ENCODE measurements at places on chromosomes 5 and 9.
A peak's percentile ranks its signal among the peaks of the same experiment; 100 is the strongest.

- DNase-seq, result peak; percentile 86
Measured at GRCh38 chr5:10595672-10596309, 31.9 kb downstream of the ANKRD33B start.

- DNase-seq, result no peak
Measured at GRCh38 chr9:2190939-2191608, 175.9 kb downstream of the SMARCA2 start.

DNA sequence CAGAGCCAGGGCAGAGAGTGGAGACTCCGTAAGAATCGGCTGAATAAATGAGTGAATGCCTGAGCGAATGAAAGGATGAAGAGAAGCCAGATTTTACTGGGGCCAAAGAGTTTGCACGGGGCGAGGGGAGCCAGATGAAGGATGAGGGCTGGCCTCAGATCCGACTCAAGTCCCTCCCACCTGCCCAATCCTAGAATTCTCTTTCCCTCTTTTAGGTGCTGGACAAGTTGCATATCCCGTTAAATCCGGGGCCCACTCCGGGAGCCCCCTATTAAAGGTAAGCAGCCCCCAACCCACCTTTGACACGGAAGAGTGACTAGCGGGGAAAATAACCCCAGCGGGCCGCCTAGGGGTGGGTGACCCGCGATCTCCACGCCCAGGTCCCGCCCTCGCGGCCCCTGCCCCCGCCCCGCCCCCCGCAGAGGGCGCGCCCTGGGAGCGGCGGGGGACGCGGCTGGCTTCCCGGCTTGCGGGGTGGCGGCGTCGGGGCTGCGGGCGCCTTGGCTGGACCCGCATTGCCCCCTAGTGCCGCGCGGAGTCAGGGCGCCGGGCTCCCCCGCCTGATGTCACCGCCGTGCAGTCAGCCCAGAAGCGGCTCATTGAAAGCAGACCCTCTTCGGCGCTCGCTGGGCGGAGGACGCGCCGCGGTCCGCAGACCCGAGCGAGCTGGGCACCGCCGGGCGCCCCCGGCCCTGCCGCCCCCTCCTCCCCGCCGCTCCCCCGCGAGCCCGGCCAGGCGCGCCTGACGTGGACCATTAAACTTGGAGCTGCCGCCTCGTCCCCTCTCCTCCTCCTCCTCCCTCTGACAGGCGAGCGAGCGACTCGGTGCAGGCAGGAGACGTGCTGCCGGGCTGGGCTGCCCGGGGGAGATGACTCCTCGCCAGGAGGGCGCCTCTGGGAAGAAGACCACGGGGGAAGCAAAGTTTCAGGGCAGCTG is at the start of gene ADRA1B:
Gene ADRA1B, plus strand, starts transcription at position 579 of the 937 bp plus-strand sequence. CDS start 424 bp downstream, outside the sequence.
- peak; percentile 78 for DNase-seq

GRCh38 chr5:56837381-56837780 is 22.0 kb downstream of the MAP3K1 start:
- no peak for DNase-seq

GRCh38 chr5:102099766-102100331 is 196.2 kb downstream of the SLCO4C1 start:
- no peak for DNase-seq

DNA sequence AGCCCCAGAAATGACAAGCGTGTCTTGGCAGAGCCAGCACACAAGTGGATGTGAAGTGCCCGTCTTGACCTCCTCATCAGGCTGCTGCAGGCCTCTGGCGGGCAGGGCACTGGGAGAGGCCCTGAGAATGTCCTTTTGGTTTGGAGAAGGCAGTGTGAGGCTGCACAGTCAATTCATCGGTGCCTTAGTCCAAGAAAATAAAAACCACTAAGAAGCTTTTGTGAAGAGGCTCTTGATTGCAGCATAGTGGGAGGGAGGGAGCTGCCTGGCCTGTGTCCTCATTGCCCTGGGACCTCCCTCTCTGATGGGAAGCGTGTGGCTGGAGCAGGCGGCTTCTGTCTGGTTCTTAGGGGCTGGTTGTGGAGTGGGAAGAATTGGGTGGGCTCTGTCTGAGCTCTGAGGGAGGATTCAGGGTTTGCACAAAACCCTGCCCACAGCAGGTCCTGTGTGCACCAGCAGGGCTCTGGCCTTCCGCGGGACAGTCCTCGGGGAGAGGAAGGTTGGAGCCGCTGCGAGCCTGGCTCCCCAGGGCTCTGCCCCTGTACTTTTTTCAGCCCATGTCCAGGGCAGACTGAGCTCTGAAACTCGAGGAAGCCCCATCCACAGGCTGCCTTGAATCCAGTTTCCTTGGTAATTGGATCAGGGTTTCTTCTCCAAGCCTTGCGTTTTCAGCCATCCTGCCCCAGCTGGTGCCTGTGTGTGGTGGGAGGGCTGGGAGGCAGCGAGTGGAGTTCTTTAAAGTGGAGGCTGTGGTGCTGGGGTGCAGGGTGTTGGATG is 1.1 kb downstream of the HRCT1 start:
- no peak for DNase-seq

DNA sequence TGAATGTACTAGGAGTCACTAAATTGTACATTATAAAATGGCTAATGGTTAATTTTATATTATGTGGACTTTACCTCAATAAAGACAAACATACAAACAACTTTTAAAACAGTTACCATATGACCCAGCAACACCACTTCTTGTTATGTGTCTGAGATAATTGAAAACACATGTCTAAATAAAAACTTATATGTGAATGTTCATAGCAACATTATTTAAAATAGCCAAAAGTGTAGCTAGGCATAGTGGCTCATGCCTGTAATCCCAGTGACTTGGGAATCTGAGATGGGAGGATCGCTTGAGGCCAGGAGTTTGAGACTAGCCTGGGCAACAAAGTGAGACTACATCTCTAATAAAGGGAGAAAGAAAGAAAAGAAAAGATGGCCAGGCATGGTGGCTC is 22.9 kb downstream of the SLC35A4 start:
- DNase-seq, result no peak

DNA sequence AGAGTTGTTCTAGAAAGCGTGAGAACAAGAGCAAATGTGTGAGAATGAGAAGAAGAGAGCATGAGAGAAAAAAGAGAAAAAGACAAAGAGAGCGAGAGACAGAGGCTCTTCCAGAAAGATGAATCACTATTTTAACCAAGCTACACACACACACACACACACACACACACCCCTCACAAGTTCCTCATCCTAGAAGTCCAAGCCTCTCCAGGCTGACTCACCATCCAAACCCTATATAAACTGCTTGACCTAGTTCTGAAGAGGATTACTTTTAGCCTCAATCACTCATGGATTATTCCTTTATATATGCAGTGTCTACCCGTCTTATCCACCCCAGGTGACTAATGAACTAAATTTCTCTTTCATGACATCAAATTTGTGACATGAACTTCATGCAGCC is 37.6 kb downstream of the C9orf57 start:
- DNase-seq, result peak; percentile 61

DNA sequence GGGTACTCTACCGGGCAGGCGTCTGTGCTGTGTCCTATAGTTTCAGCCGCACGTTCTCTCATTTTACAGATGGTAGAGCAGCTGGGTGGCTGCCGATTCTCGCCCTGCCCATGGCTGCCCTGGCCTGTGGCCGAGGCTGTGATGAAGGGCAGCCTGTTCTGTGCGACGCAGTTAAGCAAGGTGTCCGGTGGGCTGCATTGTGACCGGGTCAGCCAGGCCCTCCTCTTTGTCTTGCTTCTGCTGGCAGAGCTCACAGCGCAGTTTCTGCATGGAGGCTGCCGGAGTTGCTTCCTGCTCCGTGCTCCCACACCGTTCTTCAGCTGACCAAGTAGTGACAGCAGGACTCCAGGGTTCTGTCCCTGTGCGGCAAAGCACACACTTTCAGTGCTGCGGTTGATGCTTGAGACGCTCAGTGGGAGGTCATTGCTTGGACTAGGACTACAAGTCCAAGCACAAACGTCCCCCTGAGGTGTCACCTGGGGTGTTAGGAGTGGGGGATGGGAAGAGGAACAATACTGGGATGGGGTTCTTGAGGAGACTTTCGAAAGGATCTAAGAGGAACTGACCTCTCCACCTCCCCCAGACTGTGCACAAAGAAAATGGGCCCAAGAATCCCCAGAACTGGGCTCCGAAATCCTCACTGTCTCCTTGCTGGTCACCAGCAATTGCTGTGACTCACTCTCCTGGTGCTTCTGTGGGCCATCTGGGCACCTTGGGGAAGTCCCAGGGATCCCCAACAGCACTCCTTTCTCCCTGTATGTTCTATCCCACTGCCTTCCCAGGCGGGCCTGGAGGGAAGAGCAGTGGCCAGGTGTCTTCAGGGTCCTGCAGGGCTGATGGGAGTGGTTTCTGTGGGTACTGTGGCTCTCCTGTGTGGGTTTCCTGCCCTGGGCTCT is 58.2 kb downstream of the GADD45G start:
- no peak for DNase-seq

DNA sequence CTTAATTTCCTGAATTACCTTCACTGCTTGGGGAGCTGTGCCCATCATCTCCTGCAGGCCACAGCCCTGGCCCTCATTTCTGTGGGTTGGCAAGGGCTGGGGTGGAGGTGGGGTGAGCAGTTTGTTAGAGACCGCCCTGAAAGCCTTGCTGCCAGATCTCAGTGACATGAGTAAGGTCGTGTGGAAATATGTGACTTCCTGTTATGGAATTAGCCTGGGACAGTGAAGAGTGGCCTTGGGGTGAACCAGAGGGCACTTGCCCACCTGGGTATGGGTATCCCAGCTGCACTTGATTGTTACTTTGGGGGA is 2.5 kb upstream of the HNRNPAB start:
- no peak for DNase-seq

DNA sequence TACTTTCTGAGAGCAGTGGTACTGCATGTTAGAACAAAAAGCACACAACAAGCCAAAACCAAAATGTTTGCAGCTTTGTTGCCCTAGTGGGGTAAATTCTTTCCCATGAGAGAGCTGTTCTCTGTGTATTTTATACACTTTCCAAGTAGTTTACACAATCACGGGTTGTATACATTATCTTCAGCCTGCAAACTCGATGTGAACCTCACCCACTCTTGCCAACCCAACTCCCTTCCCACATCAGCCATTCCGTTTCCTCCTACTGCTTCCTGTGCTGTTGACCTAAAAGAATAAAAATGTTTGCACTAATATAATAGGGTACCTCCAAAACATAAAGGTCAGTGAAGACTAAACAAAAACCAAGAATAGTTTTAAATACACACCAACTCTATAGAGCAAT is 47.0 kb downstream of the IQGAP2 start:
- DNase-seq, result no peak

- DNase-seq, result no peak
Measured at GRCh38 chr5:133384903-133385302, 227.4 kb downstream of the FSTL4 start.

GRCh38 chr5:125536095-125536494 is 789.7 kb upstream of the ZNF608 start:
- no peak for DNase-seq

- peak; percentile 76 for DNase-seq
Measured at GRCh38 chr9:120894321-120895148, 17.5 kb upstream of the PHF19 start.

DNA sequence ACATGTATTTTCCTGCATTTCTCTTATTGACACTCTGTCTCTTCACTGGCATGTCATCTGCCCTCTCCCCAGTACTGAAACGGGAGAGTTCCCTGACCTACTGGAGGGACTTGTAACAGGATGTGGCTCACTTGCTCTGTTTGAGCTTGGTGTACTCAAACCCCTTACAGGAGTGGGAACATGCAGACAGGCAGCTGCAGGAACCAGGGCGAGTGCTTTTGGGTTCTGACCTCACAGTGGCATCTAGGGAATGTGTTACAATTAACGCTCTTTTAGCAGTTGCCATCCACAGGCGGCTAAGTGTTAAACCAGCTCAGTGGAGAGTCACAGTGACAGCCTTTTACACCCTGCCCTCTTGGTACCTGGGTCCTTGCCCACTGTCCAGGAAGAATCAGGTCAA is 300.3 kb upstream of the GRAMD2B start:
- DNase-seq, result peak; percentile 22

GRCh38 chr5:113490317-113490716 is 2.1 kb upstream of the MCC start:
- no peak for DNase-seq

GRCh38 chr5:116557669-116558271 is 16.9 kb downstream of the SEMA6A start:
- DNase-seq, result peak; percentile 38

DNA sequence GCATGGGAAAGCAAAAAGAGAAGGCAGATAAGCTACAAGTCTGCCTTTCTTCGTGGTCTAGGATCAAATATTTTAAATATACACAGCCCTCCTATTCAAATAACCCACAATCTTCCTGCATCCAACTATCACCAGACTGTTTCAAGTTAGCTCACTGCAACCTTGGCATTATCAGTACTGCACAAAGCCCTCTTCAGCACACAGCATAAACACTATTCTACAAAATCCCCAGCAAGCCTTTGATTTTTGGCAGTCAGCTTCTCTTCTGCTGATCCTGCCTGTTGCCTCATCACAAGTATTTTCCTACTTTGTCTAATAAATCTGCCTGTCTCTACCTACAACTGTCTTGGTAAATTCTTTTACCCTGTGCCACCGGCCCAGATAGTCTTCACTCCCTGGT is 142.9 kb downstream of the COX7C start:
- DNase-seq, result no peak

GRCh38 chr5:172533058-172533398 is 78.7 kb upstream of the SH3PXD2B start:
- no peak for DNase-seq

DNA sequence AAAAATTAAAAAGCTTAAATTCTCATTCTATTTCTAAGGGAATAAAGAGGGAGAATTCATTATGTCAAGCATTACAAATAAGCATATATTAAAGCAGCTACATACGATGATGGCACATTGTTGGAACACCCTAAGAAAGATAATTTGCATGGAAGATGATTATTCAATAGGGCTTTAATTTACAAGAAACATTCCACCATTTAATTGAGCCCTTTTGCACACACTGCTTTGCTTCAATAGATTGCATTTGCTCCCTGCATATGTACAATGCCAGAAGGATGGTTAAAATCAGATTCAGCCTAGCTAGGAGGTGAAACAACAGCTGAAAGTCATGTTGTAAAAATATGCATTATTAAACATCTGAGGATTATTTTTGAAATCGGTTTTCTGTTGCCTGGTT is 21.8 kb downstream of the KIAA1958 start:
- DNase-seq, result no peak

DNA sequence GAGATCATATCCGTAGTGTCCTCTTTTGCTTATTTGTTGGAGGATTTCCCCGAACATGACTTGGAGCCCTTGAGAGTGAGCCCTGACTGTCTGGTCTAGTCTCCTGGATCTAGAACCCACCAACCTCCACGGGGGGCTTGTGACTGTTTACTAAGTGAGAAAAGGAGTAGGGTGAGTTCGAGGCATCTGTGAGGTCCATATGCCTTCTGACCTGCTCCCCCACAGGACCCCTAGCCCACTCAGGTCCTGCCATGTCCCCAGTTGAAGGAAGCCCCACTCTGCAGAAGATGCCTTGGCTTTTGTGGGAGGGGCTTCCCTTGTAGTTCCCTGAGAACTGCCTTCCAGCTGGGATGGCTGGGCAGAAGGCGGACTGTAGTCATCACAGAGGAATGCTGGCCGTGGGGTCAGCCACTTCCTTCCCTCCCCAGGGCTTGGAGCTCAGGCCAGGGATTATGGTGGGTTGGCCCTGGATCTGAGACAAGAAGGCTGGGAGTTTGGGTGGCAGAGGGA is 7.0 kb upstream of the IRF1 start:
- peak; percentile 97 for DNase-seq

- no peak for DNase-seq
Measured at GRCh38 chr9:134566196-134566847, 75.3 kb upstream of the COL5A1 start.

GRCh38 chr5:111719773-111720172 is 37.2 kb downstream of the NREP start:
- DNase-seq, result no peak

- no peak for DNase-seq
Measured at GRCh38 chr5:68533571-68534084, 318.1 kb downstream of the PIK3R1 start.

GRCh38 chr9:38018241-38018957 is 50.6 kb downstream of the SHB start:
- no peak for DNase-seq

- DNase-seq, result no peak
Measured at GRCh38 chr9:36598273-36598672, 25.6 kb downstream of the MELK start.
